ENCODE measurements at places on chromosomes 7 and 10.

DNA sequence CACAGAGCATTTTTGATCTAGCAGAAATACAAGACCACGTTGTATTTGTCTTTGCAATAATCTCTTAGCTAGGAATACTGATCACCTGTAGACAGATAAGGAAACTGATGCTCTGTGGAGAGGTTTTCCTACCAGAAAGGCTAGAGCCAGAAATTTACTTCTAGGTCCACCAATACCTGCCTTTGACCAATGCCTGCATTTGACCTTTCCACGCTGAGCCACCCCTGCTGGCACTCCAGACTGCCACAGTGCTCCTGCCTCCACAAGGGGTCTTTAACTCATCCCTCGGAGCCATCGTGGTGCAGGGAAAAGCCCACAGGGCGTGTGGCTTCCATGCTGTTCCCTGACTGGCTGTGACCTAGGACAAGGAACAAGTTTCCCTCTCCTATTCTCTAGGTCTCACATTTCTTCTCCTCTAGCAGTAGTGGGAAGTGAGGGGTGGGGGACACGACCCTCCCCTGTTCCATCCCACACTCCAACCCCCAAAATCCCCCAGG is 1.5 kb upstream of the ELN start:
- DNase-seq, result no peak

- peak; percentile 89 for DNase-seq
These were observed 188.9 kb downstream of the BICC1 start for GRCh38 chr10:58701405-58702135.

GRCh38 chr10:126736727-126737126 is 66.2 kb upstream of the C10orf90 start:
- peak; percentile 65 for DNase-seq

DNA sequence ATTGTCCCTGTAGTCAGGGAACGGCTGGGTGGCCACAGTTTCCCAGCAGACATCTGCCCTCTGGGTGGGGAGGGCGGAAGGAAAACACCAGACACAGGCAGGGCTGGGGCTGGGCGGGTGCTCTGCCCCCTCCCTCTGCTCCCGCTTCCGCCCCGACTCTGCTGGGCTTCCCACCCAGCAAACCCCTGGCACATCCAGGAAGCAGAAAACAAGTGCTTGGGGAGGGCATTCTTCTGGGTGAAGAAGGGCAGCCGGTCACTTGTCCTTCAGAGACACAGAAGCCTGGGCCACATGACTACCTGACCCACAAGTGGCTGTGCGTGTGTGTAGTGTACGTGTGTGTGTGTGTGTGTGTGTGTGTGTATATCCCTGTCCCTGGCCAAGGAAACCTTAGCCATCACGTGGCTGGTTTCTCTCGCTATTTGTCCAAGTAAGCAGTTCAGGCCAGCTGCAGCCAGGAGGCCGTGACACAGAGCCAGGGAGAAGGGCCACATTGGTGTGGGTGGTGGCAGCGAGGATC is 77.9 kb downstream of the ZMIZ1 start:
- peak; percentile 65 for DNase-seq

DNA sequence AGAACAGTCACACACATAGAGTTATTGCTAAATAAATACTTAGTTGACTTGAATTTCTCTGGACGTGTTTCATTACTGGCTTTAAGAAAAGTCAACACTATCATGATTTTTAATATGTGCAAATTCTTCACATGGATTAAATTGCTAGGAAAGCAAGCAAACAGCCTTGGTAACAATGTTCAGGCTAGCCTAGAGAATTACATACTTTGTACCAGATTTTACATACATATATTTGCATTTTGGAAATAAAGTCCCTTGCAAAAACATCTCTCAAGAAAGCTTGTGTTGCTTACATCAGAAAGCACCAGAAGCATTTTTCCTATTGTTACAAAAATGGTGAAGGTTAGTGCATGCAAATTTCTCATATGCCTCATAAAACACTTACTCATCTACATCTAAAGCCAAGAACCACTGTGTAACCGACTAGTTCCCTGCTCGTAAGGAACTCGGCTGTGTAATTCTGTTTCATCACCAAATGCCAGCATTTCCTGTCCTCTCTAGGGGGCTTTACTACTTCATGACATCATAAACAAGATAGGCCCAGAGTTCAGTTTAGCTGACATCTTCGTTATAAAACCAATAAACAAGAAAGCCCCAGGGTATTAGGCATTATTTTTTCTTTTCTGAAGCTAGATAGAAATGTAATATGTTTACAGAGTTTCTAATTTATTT is 87.8 kb downstream of the CFAP58 start:
- peak; percentile 95 for DNase-seq

DNA sequence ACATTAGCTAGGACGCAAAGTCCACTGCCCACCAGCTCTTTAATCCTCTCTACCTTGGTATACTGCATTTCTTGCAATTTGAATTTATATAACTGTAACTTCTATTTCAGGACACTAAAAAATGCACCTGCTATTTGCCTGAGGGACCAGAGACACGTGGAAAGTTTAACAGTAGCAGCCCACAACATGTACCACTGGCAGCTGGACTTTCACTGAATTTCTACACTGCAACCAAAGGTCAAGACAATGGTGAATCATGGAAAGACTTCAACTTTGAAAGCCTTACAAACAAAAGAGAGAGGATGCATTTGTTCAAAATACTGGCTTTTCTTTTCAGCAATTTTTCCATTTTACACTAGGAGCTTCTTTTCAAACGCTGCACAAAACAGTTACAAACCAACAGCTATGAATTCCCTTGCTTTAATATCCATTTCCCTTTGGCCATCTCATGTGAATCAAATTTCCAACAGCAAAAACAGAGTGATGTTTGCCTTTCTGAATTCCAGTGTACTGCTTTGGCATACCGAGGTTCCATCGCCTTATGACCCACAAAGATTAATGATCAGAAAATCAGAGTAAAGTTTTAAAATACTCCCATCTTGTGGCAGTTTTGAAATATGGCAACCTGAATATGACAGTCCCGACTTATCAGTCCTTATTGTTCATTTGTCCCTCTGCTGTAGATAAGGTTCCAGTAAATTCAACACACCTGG is 29.9 kb upstream of the HNRNPH3 start:
- DNase-seq, result peak; percentile 70

- peak; percentile 81 for DNase-seq
These were observed 401.9 kb downstream of the TNS3 start for GRCh38 chr7:47179812-47180515.

- DNase-seq, result peak; percentile 84
These were observed 38.4 kb downstream of the SLC39A12 start for GRCh38 chr10:17989908-17990767.

- peak; percentile 86 for DNase-seq
These were observed 23.9 kb upstream of the AGFG2 start for GRCh38 chr7:100515072-100515532.

GRCh38 chr7:142791502-142791901 is 20.7 kb downstream of the PRSS2 start:
- no peak for DNase-seq

GRCh38 chr10:131130025-131130424 is 181.5 kb downstream of the TCERG1L start:
- DNase-seq, result no peak

DNA sequence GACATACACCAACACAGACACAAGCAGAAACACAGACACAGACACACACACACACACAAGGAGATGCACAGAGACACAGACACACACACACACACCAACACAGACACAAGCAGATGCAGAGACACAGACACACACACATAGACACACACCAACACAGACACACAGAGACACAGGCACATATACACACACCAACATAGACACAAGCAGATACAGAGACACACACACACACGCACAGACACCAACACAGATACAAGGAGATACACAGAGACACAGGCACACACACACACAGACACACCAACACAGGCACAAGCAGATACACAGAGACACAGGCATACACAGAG is 347.2 kb upstream of the KLF6 start:
- DNase-seq, result no peak

GRCh38 chr10:77036993-77037734 is 600.4 kb downstream of the KCNMA1 start:
- DNase-seq, result peak; percentile 15

DNA sequence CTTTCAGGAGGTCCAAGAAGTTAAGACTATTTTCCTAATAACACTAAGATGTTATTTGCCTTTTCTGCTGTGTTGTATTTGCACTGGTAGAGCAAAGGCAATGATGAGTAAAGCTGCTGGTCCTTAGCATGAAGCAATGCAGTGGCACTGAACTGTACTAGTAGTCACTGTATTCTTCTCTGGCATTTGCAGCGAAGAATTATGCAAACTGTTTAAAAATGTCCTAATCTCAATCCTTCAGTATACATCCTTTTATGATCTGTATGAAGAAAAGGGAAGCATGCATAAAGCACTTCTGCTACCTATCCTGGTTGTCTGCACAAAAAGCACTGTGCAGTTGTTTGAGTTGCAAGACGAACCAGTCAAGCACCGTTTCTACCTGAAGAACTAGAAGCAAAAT is 20.4 kb downstream of the IGF2BP3 start:
- DNase-seq, result no peak

GRCh38 chr7:87435546-87435945 is 39.9 kb downstream of the ABCB4 start:
- peak; percentile 30 for DNase-seq

GRCh38 chr7:149763563-149764240 is 9.7 kb downstream of the ZNF467 start:
- DNase-seq, result no peak

DNA sequence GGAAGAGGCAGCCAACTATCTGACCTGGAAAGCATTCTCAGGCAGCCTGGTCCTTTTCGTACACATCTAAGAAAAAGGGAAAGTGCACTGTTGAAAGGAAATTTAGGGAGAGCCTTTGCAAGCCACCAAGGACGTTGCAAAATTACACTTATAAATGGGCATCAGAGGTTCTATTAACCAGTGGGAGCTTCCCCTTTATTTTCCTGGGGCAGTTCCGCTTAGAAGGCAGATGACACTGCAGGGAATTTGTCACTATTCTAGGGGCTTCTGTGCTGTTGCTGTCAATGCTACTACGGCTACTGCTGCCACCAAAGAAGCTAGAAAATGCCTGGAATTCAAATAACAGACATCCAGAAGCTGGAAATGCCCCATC is 79.6 kb upstream of the AUTS2 start:
- DNase-seq, result no peak

- DNase-seq, result no peak
These were observed 172.8 kb downstream of the TRIL start for GRCh38 chr7:28785041-28785995.

DNA sequence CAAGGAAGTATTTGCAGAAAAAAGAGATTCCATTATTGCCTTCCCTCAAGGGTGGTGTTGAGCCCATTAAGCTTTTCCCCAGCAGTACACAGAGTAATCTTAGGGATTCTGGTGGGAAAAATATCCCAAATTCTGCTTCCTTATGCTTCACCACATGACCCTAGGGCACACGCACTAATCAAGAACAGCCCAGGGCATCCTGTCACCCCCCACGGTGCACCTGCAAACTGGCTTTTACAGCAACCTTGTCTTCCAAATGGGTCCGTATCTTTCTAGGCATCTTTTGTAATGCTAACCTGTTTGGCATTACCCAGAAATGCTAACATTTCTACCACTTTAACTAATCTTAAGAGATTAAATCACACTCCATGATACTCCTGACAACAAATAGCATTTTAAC is 926 bp upstream of the C7orf33 start:
- DNase-seq, result no peak

DNA sequence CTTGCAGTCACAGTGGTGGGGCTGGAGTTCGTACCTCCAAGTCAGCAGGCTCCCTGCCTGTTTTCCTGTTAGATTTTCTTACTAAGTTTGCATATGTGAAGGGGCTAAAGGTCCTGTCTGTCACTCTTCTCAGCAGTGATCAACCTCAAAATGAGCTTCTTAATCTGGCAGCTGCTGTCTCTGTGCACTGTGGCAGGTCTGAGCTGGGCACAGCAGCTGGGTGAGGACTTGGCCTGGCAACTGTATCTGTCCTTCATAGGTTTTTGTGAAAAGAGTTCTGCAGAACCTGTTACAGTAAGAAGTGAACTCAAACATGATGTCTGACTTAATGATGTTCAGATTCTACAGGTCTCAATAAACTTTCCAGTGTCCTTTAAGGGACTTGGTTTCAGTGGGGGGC is 31.3 kb upstream of the GJD4 start:
- no peak for DNase-seq

DNA sequence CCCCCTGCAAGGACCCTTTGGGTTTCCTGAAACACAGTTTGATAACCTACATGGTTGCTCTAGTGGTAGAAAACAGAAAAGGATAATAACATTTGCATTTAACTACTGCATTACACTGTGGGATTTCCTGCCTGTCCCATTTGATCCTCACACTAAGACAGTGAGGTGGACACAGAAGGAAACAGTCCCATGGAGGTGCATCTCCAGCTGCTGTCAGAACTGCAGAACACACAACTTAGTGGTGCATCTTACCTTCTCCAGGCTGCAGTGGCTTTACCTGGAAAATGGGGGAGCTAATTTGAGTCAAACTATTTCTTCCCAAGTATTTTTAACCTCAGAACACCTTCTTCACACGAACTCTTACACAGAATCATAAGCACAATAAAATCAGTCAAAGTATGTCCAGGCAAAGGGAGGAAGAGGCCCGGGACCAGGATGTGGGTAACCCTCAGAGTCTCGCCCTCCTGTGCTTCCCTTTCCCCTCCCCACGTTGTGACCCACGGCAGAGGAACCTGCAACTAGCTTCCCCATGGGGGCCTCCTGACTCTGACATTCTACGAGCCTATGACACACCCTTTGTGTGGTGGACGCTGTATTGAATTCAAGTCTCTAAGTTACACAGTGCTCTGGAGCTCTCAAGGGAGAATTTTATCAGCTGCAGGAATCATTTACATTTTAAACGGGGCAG is 33.7 kb downstream of the SCRN1 start:
- no peak for DNase-seq

DNA sequence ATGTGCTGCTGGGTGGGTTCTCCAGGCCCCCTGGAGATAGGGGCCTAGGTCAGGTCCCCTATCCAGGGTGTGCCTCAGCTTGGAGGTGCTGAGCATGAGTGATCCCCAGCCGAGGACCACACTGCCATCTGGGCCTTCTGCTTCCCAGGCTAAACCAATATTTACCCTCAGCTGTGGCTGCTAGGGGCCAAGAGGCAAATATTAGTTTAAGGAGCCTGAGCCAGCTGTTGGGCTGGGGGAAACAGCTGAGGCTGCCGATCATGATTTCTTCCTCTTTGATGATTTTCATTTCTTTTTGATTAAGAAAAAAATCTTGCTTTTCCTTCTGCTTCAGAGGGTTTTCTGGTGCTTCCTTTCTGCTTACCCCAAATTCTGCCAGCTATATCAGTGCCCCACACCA is 83.4 kb downstream of the NEURL1 start:
- DNase-seq, result no peak

GRCh38 chr10:9853405-9854355 is 1164.0 kb upstream of the CELF2 start:
- no peak for DNase-seq

- DNase-seq, result peak; percentile 72
These were observed 716.5 kb downstream of the INHBA start for GRCh38 chr7:40986351-40986873.

- no peak for DNase-seq
These were observed 91.6 kb downstream of the CXCL12 start for GRCh38 chr10:44293306-44293778.

DNA sequence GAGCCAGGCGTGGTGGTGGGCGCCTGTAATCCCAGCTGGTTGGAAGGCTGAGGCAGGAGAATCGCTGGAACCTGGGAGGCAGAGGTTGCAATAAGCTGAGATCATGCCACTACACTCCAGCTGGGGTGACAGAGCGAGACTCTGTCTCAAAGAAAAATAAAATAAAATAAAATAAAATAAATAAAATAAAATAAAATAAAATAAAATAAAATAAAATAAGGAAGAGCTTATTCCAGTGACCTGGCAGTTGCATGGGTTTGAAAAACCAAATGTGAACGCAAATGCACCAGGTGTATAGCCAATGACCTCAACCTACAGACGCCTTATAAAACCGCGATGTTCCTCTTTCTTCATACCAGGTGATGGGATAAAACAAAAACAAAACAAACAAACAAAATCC is 995.7 kb downstream of the TYW1 start:
- no peak for DNase-seq
